ENCODE measurements at places on chromosomes 1 and 21.

GRCh38 chr1:49060766-49061165, 284.1 kb upstream of the BEND5 start:
- DNase-seq = peak; percentile 98

GRCh38 chr1:210373878-210374599, 45.3 kb downstream of the HHAT start:
- DNase-seq = peak; percentile 96

DNA sequence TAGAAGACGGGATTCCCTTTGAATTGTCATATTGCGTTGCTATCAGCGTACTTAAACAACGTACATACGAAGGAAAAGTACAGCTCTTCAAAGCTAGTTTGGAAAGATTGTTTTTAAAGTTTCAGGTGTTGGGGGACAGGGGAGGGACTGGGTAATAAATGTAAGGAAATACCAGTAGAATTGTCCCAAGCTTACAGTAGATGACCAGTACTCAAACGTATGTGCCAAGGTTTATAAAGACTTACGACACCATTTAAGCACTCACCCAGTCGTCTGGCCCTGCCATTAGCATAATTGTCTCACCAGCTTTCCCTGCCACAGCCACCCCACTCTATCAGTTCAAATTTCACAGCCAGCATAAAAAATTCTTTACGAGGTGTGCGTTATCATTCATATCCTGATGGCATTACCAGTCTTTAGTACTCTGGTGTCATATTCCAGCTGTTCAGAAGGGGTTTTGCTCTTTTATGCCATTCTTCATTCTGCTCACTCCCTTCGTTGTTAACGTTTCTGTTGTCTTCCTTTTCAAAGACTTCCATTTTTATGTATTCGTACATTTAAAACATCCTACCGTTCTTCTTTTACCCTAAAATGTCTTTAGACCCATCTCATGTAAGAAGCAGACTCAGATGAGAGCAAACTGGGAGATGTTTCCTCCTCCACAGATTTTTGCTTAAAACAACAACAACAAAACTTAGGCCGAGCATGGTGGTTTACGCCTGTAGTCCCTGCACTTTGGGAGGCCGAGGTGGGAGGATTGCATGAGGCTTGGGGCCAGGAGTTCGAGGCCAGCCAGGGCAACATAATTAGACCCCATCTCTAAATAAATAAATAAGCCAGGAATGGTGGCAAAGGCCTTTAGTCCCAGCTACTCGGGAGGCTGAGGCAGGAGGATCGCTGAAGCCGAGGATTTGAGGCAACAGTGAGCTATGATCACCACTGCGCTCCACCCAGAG, 1.0 kb upstream of the HP1BP3 start:
- DNase-seq = peak; percentile 70

DNA sequence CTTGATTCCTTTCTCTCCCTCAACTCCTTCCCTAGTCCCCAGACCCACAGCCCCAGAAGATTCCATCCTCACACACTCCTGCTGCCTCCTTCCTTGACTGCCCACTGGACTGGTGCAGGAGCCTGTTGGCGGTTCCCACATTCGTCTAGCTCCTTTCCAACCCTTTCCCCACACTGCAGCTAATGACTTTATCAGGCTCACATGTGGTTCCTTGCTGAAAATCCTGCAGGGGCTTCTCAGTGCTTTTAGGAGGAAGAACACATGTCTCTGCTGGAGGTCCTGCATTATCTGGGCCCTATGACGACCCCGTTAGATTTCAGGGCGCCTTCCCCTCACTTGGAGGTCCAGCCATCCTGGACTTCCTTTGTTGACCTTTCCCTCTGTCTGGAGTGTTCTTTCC, 50.2 kb downstream of the EDN2 start:
- no peak for DNase-seq

DNA sequence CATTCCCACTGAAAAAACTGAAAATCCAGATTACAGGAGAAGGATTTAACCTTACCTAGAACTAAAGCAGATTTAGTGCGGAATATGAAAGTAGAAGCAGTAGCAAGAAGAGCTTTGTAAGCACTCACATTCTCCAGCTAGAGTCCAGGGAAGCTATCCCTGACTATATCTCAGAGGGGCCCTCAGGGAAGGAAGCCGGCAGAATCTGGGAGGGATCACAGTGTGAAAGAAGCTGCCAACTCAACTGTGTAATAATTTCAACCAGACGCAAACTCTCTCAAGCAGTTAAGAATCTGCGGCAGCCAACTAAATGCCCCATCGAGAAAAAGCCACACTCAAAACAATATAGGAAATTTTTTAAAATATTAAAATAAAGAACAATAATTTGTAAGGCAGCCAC, 163.8 kb downstream of the EIF4G3 start:
- peak; percentile 57 for DNase-seq

DNA sequence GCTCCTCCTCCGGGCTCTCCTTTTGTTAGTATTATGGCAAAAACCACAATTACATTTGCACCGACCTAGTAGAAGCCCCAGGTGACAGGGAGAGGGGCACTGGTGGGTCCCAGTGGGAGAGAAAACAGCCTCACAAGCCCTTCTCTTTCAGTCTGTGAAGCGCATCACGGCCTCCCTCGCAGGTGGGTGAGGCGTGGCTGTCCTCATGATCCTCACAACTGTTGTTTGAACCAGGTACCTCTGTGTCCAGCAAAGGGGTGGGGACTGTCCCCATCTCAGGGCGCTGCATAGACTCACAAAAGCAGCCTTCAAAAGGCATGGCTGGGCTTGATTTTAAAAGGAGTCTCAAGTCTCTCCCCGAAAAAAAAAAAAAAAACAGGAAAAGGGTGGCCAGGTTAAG, 7.9 kb upstream of the C2CD2 start:
- no peak for DNase-seq

DNA sequence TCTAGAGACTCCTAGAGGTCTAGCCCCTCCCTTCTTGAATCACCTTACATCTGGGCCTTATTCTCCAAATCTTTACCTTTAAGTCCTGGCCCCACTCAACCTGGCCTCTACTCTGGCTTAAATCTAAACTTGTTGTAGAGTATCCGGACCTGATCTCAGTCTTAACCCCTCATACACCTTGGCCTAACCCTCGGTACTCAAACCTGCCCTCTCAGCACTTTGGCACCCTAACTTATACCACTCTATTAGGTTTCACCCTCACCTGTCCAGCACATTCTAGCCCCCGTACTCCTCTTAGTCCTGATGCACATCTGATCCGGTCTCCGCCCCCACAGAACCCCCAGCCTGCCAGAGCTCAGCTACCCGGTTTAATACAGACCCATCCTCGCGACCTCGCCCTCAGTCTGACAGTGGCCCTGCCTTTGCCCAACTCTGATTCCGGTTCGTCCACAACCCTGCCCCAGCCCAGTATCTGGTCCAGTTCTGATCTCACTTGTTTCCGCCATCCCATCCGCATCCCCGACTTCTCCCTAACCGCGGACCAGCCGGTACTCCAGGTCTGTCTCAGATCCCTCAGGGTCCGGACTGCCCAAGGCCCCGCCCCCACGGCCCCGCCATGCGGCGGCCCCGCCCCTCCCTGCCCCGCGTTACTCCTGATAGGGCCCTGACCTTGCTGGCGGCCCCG, 1.5 kb downstream of the TRIM62 start:
- DNase-seq = peak; percentile 87

DNA sequence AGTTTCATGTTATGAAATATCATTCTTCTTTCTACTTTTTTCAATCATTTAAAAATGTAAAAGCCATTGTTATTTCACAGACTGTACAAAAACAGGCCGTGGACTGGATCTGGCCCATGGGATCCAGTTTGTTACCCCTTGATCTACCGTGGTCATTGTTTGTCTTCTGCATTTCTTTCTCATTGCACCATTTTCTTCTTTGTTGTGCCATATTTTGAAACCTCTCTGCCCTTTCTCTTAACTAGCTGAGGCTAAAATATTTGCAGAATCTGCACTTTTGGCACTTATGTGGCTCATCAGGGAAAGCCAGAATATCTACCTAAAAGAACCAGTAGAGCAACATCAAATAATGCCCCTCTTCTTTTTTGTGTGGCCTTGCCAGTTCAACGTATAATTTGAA, 50.5 kb downstream of the DNAJC6 start:
- DNase-seq = no peak

DNA sequence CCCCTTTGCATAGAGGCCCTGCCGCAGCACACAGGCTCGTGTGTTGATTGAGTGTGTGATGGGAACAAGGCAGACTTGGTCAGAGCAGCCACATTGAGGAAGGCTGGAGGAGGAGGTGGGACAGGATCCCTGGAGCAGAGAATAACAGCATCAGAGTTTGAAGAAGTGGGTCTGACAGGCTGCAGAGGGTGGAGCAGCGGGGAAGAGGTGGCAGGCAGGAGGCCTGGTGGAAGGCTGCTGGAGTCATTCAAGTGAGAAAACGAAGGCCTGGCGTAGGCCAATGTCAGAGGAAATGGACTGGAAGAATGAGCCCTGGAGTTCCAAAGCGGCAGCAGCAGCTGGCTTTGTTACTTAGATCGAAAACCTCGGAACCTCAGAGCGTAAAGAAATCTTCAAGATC, 115.0 kb upstream of the GRIK3 start:
- no peak for DNase-seq

GRCh38 chr1:229171934-229172333, 99.0 kb upstream of the RAB4A start:
- DNase-seq = no peak

DNA sequence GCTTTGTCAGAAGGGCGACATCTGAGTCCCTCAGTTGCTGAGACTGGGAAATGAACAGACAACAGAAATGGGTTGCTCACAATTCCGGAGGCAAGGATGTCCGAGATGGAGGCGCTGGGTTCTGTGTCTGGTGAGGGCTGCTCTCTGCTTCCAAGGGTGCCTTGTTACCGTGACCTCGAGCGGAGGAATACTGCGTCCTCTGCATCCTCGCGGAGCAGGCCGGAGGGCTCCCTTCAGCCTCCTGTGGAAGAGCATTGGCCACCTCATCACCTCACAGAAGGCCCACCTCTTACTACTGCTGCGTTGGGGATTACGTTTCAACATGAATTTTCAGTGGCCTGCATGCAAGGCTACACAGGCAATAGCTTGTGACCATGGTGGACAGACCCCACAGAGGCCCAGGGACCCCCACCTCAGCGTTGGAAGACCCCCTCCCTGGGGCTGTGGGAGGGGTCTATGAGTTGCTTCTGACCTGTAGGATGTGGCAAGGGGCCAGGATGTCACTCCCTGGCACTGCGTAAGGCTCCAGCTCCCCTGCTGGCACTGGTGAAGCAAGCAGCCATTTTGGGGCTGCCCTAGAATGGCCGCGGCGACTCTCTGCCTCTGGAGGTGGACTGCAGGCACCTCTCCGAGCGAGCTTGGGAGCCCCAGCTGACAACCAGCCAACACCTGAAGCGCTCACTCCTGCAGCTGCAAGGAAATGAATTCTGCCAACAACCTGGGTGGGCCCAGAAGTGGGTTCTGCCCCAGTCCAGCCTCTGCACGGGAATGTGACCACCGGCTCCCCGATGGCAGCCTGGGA, 36.3 kb upstream of the COL6A1 start:
- DNase-seq = no peak

DNA sequence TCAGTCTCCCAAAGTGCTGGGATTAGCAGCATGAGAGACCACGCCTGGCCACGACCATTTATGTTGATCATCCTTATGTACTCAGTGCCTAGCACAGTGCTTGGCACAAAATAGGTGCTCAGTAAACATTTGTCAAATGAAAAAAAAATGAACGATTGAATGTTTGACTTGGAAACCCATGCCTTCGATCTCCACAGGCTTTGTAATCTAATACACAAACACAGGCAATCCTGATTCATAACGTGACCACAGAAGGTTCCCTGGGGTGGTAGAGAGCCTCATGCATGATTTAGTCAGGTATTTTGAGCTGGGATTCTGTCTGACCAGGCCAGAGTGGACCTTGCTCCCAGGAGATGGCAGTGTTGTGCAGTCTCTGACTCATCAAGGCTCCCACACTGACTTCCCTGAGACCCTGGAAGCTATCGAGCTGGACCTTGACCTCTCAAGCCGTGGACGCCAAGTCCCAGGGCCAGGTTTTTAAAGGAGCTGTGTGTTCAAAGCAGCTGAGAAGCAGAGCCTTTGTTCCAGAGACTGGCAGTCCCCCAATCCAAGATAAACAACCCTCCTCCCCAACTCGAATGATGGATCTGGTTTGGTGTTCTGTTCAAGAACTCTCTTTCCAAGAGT, 81.1 kb downstream of the PGM1 start:
- DNase-seq = peak; percentile 87

DNA sequence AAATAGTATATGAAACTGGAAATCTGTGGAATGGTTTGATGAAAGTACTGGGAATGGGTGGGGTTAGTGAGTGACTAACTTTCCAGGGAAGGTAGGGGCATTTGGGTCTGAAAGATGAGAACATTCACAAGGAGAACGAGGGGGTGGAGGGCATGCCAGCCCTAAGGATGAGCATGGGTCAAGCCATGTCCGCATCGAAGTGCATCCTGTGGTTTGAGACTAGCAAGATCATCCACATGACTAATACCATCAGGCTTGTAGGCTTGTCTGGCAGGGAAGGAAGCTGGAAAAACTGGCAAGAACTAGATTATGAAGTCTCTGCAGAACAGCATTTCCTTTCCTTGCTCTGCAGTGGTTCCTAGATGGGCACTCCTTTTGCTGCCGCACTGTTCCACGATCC, 70.4 kb upstream of the UBE2U start:
- peak; percentile 96 for DNase-seq

DNA sequence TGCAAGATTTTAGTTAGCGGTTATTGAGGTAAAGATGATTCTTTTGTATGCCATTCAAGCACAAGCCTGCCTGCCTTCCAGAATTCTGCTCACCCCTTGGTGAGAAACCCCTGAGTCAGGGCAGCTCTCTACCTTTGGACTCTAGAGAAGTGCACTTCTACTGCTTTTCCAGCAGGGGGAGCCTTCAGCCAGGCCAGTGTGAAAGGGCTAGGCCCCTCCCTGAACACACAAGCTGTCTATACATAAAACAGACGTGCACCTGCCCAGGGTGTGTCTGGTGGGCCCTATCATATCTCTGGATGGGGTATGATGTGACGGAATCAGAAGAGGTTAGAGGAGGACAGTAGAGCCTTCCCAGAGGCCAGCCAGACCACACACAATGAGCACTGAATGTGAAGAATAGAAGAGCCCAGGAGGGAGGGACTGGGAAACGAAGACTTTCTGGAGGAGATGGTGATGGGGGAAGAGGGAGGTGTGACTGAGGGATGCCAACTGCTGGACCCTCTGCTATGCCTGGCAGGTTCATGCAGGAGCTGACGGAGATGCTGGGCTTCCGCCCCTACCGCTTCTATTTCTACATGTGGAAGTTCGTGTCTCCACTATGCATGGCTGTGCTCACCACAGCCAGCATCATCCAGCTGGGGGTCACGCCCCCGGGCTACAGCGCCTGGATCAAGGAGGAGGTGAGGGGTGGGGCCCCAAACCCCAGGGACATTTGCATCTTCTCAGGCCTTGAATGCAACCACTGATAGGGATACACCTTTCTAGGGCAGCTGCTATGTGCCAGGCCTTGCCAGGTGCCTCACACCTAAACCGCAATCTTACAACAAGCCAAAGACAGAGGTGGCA, 13.0 kb upstream of the KCNC4 start:
- DNase-seq = peak; percentile 31

- peak; percentile 52 for DNase-seq
These were observed 248.3 kb upstream of the CAMK1G start for GRCh38 chr1:209335178-209335577.

- DNase-seq = no peak
These were observed 20.9 kb upstream of the PDXK start for GRCh38 chr21:43697758-43698643.

Data from fibroblast of skin of back (primary cell).